ENCODE measurements at places on chromosomes 7 and 10.
A peak's percentile ranks its signal among the peaks of the same experiment; 100 is the strongest.

DNA sequence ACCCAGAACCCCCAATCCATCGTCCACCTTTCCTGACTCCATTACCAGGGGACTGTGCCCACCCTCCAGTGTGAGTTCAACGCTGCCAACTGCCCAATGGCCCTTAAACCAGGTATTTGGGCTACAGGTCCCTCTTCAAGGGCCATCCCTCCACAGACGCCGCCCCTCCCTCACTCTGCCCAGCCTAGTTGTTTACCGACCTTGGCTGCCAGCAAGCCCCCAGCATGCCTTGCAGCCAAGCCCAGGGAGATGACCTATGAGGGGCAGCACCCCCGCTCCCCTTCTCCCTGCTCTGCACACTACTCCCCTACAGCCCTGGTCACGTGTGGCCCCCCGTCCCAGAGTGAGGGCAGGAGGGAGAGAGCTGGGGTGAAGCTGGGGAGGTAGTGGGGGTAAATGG lies 147.3 kb downstream of the GRID1 start:
- DNase-seq = no peak

GRCh38 chr7:157896774-157897555 lies 560.2 kb downstream of the DNAJB6 start:
- no peak for DNase-seq

DNA sequence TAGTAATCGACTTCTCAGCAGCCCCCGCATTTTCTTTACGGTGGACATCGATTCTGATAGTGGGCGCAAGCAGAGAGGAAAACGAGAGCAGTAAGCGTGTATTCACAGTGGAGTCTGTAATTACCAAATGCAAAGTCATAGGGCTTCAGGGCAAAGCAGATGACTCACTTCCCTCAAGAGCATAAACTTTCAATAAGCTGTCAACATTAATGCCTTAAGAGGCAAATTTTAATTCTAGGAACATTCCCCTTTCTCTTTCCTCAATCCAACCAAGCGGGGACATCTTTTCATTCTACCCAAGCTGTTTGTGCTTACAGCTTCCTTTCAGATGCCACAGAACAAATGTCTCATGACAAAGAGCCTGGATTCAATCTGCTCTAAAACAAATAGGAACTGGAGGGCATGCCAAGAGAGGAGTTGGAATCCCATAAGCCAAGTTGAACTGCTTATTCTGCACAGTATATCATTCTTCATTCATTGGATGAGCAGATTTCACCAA lies 48.6 kb downstream of the MALSU1 start:
- no peak for DNase-seq

DNA sequence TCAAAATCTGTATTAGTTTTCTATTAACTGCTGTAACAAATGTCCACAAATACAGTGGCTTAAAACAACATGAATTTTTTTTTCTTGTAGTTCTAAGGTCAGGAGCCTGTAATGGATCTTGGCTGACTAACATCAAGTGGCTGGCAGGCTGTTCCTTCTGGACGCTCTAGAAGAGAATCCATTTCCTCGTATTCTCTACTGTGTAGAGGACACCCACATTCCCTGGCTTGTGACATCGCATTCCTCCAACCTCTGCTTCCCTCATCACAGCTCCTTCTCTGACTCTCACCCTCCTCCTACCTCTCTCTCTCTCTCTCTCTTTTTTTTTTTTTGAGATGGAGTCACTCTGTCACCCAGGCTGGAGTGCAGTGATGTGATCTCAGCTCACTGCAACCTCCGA lies 4.8 kb upstream of the CALHM1 start:
- peak; percentile 19 for DNase-seq

DNA sequence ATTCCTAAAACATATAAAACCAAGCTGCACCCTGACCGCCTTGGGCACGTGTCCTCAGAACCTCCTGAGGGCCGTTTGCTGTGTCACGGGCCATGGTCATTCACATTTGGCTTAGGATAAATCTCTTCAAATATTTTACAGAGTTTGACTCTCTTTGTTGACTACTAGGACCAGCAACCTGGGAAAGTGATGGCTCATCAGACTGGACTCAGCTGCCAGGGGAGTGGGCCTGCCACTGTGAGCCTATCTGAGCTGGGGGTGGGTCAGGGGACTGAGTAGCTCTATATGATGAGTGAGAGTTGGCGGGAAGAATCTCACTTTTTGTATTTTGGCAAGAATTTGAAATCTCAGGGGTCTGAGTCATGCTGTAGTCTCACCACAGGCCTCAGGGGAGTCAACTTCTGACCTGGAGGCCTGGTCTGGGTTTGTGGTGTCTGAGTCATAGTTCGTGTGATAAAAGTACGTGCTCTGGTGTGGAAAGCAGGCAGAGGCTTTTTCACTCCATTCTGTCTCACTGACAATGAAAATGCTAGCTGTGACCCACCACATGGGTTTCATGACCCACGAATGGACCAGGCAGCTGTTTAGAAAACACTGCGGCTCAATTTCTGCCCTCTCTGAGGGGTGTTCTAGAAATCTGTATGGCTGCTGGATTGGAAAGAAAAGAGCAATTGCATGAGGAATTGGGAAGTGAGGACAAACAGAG lies 4.2 kb upstream of the UPP1 start:
- no peak for DNase-seq

GRCh38 chr10:75061709-75062505 lies 49.5 kb upstream of the SAMD8 start:
- DNase-seq = no peak

DNA sequence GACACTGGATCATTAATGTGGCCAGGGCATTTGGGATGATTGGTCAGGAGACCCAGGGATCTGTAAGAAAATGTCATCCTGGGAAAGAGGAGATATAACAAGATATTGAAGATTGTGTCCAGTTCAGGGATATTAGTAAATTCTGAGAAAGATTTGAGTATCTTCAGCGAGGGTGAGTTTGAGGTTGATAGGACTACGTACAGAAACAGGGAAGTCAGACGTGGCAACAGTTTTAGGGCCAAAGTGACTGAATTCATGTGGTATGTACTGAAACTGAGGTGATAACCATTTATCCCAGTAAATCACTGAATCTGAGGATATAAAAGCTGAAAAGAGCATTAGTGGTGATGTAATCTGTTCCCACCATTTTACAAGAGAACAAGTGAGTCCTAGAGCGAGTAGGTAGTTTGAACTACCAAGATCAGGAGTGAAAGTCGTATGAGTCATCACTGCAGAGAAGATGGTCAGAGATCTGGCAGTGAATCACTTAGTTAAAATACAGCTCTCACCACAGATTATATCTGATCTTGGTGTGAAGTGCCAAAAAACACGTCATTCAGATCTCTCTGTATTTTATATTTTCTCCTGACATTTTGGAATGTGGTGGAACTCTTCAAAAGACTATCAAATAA lies 220.5 kb downstream of the CDK14 start:
- peak; percentile 93 for DNase-seq

DNA sequence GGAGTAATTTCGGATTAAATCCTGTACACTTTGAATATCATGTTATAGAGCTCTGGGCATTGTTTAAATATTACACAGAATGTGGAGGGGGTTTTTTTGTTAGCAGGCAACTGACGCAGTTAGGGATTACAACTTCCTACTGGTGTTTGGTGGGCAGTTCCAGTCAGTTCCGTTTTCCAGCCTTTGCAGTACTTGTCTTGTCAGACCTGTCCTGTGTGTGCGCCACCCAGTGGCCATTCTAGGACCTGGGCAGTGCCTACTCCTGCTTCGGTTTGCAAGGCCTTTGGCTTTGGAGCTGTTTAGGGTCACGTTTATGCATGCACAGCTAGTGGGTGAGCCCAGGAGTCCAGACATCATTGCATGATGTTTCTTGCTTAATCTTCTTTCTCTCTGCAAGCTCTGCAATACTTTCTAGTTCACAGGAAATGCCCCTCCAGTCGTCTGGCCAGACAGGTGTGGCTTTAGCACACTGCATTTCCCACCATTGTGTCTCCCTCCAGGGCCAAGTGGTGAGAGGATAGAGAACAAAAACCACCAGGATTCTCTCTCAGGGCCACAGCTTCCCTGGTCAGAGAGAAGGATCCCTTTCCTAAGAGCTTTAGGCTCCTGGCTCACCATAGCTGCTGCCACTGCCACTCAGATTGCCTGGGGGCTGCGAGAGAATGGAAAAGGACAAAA lies 96.5 kb upstream of the TARP start:
- peak; percentile 94 for DNase-seq

DNA sequence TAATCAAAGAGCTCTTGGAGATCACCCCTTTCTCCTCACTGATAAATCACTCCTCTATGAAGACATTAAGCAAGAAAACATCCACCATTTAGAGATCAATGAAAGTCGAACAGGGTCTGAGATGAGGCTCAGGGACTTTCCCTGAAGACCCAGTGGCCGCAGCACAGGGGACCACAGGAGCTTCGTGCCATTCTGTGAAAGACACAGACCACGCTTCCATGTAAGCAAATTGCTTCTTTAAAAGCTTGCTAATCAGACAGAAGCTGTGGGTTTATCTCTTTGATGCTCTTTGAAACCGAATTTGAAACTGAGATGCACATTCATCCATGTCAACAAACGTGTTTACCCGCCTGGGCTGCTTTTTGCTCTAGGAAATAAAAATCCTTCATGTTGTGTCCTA lies 231.9 kb upstream of the PPP2R2D start:
- no peak for DNase-seq

DNA sequence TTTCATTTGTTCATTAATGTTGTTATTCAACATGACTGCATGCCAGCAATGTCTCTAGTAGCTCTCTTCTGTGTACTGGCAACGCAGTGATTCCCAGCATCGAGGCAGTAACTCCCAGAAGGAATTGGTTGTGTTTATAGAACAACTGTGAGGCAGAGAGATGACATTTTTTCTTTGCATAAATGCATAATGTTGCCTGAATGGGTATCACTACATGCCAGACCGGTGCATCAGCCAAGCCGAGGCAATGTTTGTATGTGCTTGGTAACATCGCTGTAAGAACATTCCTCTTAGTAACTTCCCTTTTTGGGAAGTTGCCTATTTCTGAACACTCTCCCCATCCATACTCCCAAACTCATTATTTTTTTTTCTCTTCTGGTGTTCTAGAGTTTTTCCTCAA lies 182.9 kb downstream of the HTR7 start:
- no peak for DNase-seq

- no peak for DNase-seq
Observed at GRCh38 chr10:77975086-77975666, 48.6 kb upstream of the DLG5 start.

GRCh38 chr10:102644066-102644645 lies at the start of gene TRIM8:
Gene TRIM8, plus strand, starts transcription at chr10:102644479. Its CDS starts 139 bp downstream, at chr10:102644618.
- peak; percentile 50 for DNase-seq

DNA sequence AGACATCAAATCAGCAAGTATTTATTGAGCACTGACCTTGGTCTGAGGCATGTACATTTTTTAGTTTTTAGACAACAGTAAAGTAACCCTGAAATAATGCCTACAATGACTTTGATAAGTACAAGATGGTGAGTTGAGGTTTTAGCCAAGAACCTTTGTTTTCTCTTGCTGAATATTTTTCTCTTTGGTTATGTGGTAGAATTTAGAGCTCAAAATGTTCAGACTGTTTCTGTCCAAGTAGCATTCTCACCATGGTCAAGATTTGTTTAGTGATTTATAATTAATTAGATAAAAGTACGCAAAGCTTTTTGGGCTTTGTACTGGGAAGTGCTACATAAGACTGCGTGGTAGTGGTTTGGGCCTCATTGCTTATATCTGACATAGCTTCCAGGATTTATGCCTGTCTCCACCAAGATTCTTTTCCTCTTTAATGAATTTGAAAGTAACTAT lies 102.4 kb downstream of the KAT6B start:
- DNase-seq = no peak

DNA sequence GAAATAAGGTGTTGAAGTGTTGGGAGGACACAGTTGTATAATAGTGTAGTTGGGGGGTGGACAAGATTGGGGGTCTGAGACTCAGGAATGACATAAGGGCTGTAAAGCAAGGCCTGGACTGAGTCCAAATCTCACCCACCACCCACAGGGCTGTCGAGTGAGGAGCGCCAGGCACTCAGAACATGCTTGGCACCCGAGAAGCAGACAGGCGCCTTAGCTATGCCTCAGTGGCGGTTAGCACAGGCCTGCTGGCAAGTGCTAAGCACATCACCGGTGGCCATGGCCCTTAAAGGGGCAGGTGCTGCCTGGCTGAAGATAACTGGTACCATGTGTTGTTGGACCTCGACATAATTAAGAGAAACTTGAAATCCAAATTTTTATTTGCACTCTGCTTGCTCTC lies 90.7 kb downstream of the COL13A1 start:
- DNase-seq = no peak

GRCh38 chr10:118408181-118408580 lies 66.1 kb upstream of the FAM204A start:
- no peak for DNase-seq

- no peak for DNase-seq
Observed at GRCh38 chr7:81611040-81611439, 158.8 kb downstream of the HGF start.

DNA sequence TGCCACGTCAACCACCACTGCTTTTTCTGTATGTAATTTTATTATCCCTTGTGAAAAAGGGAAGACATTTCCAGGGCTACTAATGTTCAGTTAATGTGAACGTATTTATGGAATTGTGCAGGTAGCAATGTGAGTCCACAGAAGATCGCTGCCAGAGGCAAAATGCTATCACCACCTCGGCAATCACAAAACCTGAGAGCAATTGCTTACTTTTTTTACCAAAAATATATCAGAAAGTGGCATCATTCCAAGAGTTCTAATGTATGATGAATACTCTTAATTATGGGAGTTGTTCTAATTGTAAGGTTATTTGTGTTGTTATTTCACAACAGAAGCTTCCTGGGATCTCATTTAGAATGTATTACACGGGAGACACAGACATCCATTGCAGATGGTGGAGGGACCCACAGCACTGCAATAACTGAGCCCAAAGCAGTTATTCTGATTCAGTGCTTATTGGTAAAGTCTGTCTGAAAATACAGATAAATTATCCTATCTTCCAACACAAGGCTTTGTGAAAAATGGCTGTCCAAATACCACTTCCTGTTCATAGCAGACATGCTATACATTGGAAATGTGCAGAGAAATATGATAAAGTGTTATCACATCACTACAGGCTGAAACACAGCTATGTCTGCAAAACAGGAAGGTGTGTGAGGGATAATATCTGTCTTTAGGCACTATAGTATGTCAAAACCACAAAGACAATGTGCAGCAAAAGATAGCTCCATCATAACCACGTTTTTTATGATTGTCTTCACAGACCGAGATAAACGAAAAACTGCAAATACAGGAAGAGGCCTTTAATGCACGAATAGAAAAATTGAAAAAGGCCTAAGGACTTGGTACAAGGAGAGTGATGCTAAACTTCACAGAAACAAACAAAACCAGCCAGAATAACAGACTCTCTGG lies 102.7 kb downstream of the CABCOCO1 start:
- no peak for DNase-seq

DNA sequence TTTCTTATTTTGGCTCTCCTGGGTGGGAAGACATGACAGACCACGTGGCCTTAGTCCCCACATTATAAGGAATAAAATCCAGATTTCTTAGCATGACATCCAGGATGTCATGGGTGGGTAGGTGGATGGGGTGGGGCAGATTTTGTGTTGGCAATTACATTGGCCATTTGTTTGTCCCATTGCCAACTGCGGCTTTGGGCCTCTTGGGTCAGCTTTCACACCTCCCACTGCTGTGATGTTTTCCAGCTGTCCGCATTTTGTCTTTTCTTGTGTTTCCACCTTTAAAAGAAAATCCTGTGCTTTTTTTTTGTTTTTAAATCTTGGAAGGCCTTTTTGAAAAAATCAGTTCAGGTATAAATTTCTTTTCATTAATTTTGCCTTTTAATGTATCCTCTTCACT lies 237.0 kb downstream of the SDK1 start:
- no peak for DNase-seq

- no peak for DNase-seq
Observed at GRCh38 chr7:30202671-30203070, 67.9 kb downstream of the MTURN start.

GRCh38 chr7:95335093-95335492 lies 10.8 kb upstream of the PON1 start:
- no peak for DNase-seq

GRCh38 chr7:107228291-107228690 lies 59.5 kb downstream of the HBP1 start:
- no peak for DNase-seq
